Mammary epithelial cell (primary cell): ENCODE measurements at places on chromosomes 7 and 10.

DNA sequence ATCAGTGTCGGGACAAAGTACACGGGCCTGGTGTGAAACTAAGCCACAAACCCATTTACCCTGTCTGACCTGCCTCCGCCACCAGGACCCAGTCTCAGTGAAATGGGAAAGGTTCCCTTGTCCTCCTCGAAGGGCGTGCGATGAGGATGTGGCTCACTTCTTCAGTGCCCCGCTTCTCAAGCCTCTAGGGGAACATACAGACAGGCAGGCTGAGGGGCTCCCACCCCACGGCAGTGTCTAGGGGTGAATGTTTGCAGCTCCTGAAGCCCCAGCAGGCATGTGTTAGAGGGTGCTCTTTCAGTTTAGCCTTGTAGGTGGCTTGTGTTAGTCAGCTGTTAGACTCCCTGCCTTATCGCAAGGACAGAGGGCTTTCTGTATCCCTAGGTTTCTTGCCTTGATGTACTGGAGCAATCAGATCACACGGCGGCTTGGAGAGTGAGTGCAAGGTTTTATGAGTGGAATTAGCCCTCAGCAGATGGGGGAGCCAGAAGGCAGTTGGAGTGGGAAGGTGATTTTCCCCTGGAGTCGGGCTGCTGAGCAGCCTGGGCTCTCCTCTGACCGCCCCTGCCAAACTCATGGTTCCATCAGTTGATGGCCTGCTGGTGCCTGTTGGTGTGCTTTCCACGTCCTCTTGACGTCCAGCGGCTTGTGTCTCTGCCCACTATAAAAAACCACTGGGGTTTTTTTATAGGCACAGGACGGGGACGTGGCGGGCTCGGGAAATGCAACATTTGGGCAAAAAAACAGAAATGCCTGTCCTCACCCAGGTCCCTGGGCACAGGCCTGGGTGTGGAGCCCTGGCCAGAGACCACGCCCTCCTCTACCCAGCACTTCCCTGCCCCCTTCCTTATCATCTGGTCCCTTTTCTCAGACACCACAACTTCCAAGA lies 759 bp downstream of the NUDT1 start:
- peak; percentile 32 for DNase-seq

DNA sequence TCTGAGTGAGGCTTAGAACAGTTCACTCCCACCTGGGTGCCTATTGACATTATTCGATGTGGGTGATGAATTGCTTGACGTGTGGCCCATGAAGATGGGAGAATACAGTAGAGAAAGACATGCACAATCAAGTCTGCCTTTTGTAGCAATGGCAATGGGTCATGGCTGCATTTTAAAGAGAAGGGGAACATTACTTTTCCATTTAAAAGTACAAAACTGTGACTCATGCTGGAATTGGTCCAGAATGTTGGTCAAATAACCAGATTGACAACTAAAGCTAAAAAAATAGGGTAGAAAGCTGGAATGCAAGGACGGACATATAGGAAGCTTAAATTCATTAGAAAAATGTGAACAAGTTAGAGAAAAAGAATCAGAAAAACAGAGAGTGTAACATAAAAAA lies 104.1 kb upstream of the SLC25A13 start:
- peak; percentile 34 for DNase-seq

DNA sequence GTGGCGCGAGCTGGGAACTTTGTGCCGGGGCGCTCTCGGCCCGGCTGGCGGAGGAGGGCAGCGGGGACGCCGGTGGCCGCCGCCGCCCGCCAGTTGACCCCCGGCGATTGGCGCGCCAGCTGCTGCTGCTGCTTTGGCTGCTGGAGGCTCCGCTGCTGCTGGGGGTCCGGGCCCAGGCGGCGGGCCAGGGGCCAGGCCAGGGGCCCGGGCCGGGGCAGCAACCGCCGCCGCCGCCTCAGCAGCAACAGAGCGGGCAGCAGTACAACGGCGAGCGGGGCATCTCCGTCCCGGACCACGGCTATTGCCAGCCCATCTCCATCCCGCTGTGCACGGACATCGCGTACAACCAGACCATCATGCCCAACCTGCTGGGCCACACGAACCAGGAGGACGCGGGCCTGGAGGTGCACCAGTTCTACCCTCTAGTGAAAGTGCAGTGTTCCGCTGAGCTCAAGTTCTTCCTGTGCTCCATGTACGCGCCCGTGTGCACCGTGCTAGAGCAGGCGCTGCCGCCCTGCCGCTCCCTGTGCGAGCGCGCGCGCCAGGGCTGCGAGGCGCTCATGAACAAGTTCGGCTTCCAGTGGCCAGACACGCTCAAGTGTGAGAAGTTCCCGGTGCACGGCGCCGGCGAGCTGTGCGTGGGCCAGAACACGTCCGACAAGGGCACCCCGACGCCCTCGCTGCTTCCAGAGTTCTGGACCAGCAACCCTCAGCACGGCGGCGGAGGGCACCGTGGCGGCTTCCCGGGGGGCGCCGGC lies 870 bp downstream of the FZD1 start:
- peak; percentile 79 for DNase-seq

DNA sequence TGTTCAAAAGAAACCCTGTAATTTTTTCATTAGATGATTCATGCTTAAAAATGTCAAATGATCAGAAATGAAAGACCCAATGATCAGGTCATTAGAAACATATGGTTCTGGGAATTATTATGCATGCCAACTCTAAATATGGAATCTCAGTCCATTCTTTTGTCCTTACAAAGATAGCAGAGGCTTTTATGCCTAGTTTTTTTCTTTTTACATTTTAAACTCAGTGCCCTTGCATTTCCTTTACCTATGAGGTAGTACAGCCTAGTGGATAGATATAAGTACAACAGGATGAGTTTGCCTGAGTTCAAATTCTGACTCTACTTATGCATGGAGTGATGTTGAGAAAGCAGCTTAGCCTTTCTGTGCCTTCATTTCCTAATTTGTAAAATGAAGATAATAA lies 392.9 kb downstream of the SUGCT start:
- DNase-seq = no peak

GRCh38 chr7:55545496-55545895 lies 26.8 kb downstream of the VOPP1 start:
- DNase-seq = peak; percentile 87

GRCh38 chr10:28125701-28126100 lies 126.8 kb upstream of the ODAD2 start:
- peak; percentile 43 for DNase-seq

DNA sequence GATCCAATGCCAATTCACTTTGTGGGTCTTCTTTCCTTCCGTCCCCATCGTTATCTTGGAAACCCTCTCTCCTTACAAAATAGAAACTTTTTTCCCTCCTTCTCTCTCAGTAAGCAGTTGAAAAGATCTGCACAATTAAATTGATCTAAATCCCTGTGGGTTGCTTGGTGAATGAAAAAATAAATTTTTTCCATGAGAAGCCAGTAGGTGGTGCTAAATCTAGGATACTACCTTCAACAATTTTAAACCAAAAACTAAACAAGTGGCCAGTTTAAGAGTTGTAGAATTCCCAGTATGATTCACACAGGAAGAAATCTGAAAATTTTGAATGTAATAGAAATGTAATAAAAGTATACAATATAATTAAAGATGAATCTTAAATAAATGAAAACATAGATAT lies 990.3 kb upstream of the ZNF722 start:
- DNase-seq = no peak

- no peak for DNase-seq
Observed at GRCh38 chr7:28766359-28766758, 191.8 kb downstream of the TRIL start.

DNA sequence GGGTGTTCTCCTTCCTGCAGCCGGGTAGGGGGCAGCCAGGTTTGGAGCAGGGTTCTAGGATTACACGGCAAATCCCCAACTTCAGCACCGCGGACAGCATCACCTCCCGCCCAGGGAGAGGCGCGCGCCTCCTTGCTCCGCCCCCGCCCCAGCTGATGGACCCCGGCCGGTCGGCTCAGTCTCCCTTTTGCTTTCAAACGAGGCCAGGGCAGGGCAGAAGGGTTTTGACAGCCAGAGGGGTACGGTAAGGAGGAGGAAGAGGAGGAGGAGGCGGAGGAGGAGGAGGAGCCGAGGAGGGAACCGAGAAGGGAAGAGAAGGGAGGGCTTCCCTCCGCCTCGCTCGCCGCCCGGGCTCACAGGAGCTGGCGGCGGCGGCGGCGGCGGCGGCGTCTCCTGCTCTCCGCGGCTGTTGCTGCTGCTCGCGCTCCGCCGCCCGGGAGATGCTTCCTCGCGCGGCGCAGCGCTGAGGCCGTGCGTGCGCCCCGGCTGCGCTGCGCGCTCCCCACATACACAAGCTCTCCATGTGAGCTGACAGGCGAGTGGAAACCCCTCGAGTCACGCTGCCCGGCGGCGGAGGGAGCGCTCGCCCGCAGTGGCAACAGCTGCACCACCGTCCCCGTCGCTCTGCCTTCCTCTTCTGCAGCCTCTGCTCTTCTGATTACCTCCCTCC lies 615 bp upstream of the CNTNAP2 start:
- peak; percentile 3 for DNase-seq

GRCh38 chr10:58817201-58817846 lies 304.7 kb downstream of the BICC1 start:
- DNase-seq = no peak

GRCh38 chr7:541661-542060 lies 22.0 kb upstream of the PDGFA start:
- no peak for DNase-seq

- DNase-seq = no peak
Observed at GRCh38 chr10:20058135-20058534, 241.9 kb downstream of the PLXDC2 start.

- DNase-seq = no peak
Observed at GRCh38 chr7:74220229-74220628, 10.4 kb downstream of the LAT2 start.

DNA sequence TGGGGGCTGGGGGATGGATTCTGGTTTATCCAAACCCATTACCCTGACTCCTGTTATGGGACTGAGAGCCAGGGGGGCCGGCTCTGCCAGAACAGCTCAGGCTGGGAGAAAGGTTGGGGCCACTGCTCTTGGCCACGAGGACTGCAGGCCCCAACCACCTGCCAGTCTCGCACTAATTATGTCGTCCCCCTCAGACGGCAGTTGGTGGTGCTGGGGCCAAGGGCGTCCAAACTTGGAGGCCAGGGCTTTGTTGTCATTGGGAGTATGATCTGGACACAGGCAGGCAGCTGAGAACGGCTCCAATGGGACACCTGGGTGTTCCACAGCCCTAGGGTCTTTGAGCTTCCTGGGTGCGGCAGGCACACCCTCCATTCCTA lies 34.7 kb downstream of the DRGX start:
- no peak for DNase-seq

DNA sequence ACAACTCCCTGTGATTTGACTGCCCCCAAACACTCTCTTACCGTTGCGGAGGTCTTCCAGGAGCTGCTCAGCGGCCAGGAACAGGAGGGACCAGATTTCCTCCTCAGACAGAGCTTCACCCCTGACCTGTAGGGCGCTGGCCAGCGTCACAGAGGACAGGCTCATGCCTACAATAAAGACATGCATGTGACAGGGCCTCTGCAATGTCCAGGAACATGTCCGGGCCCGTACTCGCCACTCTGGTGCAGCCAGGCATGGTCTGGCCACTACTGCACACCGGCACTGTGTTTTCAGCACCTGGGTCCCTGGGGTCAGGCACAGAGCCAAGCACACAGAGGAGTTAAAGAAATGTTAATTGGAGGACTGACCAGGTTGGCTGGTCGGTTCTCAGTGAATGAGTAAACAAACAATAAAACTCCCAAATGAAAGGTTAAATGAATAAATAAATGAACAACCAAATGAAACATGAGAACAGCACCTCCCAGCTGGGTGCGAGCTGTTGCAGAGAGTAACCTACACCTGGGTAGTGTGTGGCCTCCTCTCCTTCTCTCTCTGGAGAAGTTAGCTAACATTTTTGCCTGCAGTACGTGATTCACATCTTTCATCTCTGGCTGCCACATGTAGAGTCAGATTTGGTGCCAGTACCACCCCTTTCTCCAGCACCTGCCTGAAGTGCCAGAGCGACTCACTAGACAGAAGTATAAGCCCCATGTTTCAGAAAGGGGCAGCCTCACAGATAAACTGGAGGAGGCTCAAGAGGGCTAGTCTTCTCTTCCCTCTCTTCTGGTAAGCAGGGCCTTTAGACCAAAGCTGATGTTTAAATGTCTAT lies 22.8 kb downstream of the FRMPD2 start:
- peak; percentile 80 for DNase-seq

GRCh38 chr7:2014391-2015241 lies 218.1 kb downstream of the MAD1L1 start:
- no peak for DNase-seq

DNA sequence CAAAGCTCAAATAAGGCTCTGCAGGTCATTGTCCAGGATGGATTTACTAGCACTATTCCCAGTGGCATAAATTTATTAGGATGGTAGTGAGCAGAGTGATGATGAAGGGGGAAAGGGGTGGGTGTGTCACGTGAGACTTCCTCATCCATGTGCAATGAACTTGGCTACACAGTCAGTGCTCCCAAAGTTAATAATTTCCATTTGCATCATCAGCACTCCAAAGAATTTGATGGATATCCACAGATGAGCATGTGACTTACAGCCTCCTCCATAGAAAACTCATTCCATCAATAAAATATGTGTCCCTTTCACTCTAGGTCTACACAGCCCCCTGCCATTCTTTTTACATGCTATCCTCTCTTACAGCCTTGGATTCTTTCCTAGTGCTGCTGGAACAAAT lies 142.6 kb upstream of the PLPP4 start:
- no peak for DNase-seq

- DNase-seq = no peak
Observed at GRCh38 chr7:930975-931758, 23.3 kb downstream of the ADAP1 start.

DNA sequence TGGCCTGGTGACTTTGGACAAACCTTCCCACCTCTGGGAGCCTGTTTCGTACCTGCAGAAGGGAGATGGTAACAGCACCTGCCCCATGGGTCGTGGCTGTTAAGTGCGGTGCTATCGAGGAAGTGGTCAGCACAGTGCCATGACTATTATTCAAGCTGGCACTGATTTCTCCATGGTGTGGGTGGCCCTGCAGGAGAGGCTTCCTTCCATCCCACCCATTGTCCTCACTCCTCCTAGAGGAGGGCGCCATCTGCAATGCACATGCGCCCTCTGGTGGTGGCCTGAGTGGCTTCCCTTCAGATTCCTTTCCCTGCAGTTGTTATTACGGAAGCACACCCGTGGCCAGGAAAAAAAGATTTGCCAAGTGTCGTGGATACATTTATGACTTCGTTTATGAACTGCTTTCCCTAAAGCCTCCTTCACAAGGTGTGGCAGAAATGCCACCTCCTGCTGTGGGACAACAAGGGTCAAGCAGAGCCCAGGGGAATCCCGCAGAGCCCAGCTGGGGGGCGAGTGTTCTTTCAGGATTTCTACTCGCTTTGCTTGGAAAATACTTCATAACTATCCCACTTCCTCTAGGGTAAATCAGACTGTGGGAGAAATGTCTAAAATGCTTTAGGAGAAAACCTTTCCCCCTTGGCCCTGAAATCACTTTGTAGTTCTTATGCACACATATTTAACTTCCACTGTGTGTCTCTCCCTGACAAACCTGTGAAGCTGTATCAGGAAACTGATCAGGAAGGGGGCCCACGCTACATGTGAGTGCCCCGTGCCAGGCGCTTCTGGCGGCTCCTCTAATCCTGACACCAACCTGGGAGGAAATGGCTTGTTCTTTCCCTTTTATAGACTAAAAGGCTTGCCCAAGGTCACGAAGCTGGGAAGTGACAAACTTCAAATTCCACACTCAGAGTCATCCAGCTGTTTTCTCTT lies 98.0 kb upstream of the ANLN start:
- DNase-seq = peak; percentile 52

- peak; percentile 43 for DNase-seq
Observed at GRCh38 chr10:110600487-110601101, 33.1 kb downstream of the SMC3 start.
